ENCODE measurements at places on chromosomes 4 and X.

DNA sequence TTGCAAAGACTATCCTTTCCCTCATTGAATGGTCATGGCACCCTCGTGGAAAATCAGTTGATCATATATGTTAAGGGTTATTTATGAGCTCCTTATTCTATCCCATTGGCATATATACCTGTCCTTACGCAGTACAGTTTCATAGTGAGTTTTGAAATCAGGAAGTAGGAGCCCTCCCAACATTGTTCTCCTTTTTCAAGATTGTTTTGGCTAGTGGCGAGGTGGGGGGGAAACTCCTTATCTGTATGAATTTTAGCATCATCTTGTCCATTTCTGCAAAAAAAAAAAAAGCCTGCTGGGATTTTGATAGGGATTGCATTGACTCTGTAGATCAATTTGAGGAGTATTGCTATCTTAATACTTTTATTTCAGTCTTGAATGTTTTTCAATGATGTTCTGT is 2.5 kb upstream of the USP9X start:
- DNase-seq = no peak

DNA sequence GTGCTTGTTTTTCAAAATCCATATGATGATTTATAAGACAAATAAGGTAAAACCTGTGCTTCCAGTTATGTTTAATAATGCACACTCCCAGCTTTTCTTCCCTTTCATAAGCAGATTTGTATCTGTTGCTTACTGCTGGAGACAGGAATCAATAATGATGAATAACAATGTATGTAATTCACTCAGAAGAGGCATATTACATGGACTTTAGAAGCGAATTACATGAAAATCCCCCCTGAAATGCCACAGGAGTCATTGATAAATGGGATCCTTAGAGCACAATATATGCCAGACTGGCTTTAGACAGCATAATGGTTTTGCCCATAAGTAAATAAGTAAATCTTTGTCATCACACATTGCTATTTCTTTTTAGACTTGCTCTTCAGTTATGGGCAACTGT is 892.3 kb downstream of the CCSER1 start:
- no peak for DNase-seq

DNA sequence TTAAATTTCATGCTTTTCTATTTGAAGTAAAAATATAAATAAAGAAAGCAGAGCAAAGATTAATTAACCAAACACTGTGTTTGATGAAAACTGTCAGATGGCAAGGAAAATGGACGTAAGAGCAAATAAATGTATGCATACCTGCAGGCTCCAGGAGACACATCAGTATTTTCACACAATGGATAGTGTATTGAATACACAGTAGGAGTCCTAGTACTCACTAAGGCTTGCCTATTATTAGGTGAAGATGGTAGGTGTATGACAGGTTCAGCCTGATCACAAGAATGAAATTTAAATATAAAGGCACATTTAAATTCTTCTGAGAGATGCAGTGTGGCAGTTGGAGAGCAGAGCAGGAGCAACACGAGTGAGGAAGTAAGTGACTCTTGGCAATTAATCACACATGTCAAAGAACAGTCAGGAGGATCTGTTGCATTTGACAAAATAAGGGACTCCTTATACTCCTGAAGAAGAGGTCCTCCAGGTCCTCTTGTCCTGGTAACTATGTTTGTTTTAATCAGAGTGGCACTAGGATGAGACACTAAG is 106.0 kb upstream of the NDST4 start:
- DNase-seq = no peak

GRCh38 chrX:50768801-50769200 is 45.2 kb downstream of the SHROOM4 start:
- no peak for DNase-seq

DNA sequence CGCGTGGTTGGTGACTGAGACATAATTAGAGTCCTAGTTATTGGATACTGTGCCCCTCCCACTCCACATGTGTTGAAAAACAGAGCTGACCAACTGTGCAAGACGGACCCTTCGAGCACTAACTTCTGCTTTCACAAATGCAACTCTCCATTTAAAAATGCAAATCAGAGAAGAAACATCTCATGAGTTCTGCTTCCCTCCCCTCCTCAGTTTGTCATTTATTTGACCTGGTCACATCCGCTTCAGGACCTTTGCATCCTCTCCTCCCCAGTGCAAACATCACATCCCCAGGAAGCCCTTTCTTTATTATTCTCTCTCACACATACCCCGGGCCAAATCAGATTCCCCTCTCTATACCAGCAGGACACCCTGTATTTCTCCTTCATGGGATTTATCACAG is 38.1 kb upstream of the NOCT start:
- DNase-seq = no peak

DNA sequence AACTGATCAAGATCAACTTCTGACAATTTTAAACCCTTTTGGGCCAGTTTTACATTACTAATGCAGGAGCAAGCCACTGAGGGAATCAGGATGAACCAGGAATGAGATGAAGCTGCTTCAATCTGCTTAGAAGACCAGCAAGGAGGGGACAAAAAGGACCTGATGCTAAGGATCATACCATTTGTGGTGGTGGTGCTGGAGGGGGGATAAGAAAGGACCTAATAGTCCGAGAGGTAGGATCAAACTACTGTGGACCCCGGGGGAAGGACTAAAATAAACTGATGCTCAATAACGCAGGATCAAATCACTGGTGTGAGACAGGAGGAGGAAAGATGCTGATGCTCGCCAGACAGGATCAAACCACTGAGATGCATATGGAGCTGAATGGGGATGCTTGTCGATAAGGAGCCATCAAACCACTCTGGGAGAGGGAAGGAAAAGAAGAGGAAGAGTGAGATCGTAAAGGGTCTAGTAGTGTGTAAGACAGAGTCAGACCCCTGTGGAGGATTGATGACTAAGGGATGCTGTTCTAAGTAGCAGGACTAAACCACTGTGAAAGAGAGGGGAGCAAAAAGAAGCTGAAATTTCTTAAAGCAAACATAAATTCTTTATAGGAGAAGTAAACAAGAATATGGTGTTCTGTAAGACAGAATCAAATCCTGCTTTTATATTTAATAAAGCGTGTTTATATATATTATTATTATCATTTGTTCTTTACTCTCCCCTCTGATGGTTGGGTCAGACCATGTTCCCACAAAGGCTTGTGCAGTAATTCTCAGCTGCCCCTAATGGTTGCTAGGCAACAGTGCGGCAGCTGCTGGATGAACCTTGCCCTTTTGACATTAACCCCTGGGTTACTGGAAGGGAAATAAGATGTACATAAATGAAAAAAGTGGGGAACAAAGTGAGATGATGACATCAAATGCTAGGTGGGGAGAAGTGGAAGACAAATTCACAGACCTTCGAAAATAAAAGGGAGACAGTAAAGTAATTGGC is 432.5 kb upstream of the FGF16 start:
- DNase-seq = peak; percentile 43

All from left kidney (tissue), 8 donors.